CD4-positive, alpha-beta T cell (primary cell): ENCODE measurements at places on chromosomes 4 and X.

DNA sequence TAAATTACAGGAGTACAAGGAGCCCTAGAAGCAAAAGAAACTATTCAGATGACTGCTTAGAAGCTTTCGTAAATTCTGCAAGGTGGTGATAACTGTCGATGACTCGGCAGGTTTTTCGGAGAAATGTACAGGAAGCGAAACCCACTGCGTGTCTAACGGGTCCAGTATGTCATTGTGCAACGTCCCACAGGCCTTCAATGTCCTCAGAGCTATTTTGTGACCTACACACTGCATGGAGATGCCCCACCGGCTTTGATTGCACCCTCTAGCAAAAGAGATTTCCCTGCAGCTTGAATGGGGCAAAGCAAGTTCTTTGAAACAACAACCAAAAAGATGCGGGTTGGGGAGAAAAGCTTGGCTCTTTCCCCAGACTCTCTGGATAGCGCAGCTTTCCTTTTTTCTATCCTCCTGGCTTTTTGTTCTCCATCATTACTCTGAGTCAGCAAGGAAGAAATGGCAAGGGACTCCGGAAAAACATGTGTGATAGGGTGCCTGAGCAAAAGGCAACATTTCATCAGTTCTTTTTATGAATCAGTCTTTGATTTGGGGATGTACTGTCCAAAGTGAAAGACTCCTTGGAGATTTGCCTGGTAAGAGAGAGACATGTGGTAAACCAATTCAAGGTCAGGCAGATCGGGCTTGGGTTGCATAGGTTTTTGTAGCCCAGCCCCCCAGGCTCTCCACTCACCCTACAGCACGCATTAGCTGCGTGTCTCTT lies 112.0 kb upstream of the TBL1X start:
- peak; percentile 6 for DNase-seq

- no peak for DNase-seq
Measured at GRCh38 chr4:7073526-7074390, 5.9 kb upstream of the GRPEL1 start.

DNA sequence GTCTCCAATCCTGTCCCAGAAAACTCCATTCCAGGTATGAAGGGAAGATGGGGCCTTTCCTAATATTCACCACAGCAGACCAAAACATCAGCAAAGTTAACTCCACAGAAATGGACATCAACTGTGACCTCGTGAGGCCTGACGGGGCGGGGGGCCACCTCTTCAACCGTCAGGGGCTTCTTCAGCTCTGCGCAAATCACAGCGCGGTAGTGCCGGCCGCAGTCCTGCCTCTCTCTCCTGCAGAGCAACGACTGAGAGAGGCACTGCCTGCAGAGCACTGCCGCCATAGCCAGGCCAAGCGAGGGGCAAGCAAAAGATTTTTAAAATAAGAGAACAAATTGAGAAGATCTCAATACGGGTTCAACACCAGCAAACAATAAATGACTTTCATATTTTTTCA lies 226.2 kb downstream of the STPG2 start:
- no peak for DNase-seq

GRCh38 chrX:153448556-153449367 lies 2.9 kb upstream of the TREX2 start:
- no peak for DNase-seq

GRCh38 chr4:3291969-3292570 lies 751 bp upstream of the RGS12 start:
- DNase-seq, result no peak

GRCh38 chrX:25872786-25873185 lies 265.4 kb upstream of the MAGEB18 start:
- no peak for DNase-seq

DNA sequence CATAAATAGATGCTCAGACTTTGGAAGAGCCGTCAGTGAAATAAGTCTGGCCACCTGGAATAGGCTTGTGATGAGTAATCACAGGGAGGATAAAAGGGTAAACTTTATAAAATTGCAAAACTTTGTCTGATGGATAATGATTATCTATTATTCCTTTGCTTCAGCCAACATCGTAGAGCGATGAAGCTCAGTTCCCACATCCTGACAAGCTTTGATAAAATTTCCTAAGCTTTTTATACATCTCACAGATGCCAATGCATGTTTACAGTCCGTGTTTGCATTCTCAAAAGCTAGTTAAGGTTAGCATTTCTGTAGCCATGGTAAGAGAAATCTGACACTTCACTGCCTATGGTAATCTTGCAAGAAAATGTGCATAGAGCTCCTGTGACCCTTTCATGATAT lies 15.4 kb upstream of the UGDH start:
- DNase-seq, result no peak

DNA sequence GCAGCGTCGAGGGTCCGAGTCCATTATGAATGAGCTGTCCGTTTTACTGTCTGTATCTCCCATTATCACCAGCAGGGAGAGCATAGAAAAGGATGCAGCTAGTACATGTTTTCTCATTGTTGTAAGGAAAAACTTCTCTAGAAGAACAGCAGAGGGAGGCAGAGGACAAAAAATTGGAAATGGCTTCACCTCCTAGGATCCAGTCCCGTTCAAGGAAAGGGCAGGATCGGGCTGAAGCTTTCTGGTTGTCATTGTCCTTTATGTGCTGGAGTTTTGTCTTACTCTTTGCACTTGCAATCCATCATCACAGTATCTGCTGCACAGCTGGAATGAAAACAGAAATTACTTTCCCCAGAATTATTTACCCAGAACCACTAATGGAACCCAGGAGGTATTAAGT lies 14.7 kb downstream of the NDP start:
- peak; percentile 27 for DNase-seq

- DNase-seq, result no peak
Measured at GRCh38 chr4:164904941-164905340, 28.0 kb downstream of the APELA start.
